ENCODE measurements at places on chromosomes 3 and 15.

- no peak for DNase-seq
Measured at GRCh38 chr3:151327571-151328198, 1.7 kb downstream of the P2RY13 start.

- no peak for DNase-seq
Measured at GRCh38 chr15:61266921-61267320, 37.8 kb upstream of the RORA start.

DNA sequence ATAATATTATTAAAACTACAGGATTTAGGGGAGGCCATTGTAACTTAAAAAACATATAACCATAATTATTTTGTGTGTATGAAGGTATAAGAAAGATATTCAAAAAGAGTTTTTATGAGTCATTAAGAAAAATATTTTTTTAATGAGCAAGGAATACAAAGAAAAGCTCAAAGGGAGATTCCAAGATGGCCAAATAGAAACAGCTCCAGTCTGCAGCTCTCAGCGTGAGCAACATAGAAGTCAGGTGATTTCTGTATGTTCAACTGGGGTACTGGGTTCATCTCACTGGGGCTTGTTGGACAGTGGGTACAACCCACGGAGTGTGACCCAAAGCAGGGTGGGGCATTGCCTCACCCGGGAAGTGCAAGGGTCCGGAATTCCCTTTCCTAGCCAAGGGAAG lies 336.1 kb downstream of the TBL1XR1 start:
- DNase-seq: no peak

GRCh38 chr3:43389388-43390254 lies 103.3 kb downstream of the SNRK start:
- DNase-seq: peak; percentile 56

DNA sequence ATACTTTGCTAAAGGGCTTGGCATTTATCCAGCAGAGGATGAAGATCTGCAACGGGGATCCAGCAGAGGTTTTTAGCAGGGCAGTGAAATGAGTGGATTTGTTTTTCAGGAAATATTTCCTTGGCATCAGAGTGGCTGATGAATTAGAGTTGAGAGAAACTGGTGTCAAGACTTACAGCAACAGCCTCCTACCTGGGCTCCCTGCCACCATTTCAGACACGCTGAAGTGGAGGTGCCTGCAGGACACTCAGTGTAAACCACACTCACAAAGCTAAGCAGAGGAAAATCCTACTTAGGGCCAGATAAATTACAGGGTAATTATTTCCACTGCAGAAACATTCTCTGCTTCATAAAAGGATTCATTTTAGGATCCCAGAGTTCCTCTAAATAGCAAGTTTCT lies 519.7 kb downstream of the FGF12 start:
- no peak for DNase-seq

GRCh38 chr3:43270078-43270477 lies 16.3 kb upstream of the SNRK start:
- no peak for DNase-seq

- no peak for DNase-seq
Measured at GRCh38 chr3:49482766-49483165, 12.7 kb downstream of the DAG1 start.

DNA sequence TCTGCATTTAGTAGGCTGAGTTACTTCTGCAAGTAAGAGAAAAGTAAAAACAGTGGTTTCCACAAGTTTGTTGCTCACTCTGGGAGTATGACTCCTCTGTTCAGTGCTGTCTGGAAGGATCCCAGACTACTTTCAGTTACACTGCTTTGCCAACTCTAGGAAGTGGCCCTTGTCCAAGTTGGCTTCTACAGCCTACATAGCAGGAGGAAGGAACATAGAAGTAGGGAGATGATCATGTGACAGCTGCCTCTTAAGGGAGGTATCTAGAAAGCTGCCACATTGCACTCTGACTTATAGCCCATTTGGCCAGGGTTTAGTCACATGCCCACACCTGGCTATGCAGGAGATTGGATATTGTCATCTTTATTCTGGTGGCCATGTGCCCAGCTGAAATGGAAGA lies 298.1 kb downstream of the NSUN3 start:
- DNase-seq: no peak

- no peak for DNase-seq
Measured at GRCh38 chr3:90092994-90093393, 985.6 kb downstream of the EPHA3 start.

- DNase-seq: no peak
Measured at GRCh38 chr3:161423911-161424522, 52.7 kb upstream of the SPTSSB start.

DNA sequence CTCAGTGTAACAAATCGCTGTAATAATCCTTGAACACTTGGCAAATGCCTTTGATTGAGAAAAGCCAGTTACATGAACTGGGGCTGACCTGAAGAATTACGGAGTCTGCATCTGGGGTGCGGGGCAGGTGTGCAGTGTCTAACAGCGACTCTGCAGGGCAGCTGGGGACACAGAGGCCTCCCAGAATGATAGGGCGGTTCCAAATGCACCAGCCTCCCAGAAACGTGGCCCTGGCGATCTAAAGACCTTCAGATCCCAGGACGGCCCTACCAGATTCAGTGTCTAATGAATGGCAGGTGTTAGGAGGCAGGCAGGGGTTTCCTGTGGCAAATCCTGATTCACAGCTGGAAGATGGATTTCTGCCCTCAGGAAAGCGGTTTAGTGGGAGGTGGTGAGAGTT lies 100.5 kb upstream of the RGMA start:
- DNase-seq: no peak

GRCh38 chr15:79400650-79401049 lies 31.5 kb upstream of the MINAR1 start:
- no peak for DNase-seq

GRCh38 chr3:120495809-120496208 lies 45.0 kb upstream of the FSTL1 start:
- no peak for DNase-seq

DNA sequence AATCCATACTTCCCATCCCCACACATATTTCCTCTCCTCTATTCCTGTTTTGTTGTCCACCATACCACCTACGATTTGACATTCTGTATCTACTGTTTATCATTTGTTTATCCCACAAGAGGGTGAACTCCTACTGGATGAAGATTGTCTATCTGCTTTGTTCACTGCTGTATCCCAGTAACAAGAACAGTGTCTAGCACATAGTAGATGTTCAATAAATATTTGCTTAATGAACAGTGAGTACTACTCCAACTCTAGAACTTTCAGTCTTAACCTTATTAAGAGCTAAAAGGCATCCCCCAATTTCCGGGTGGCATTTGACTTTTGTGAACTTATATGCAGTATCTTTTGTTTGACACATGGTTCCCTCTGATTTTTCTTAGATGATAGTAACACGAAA lies 1.3 kb downstream of the PYGO1 start:
- DNase-seq: no peak

- DNase-seq: peak; percentile 41
Measured at GRCh38 chr15:64651601-64652191, 123.7 kb downstream of the RBPMS2 start.

- DNase-seq: no peak
Measured at GRCh38 chr3:3015185-3016089, 94.7 kb downstream of the IL5RA start.

DNA sequence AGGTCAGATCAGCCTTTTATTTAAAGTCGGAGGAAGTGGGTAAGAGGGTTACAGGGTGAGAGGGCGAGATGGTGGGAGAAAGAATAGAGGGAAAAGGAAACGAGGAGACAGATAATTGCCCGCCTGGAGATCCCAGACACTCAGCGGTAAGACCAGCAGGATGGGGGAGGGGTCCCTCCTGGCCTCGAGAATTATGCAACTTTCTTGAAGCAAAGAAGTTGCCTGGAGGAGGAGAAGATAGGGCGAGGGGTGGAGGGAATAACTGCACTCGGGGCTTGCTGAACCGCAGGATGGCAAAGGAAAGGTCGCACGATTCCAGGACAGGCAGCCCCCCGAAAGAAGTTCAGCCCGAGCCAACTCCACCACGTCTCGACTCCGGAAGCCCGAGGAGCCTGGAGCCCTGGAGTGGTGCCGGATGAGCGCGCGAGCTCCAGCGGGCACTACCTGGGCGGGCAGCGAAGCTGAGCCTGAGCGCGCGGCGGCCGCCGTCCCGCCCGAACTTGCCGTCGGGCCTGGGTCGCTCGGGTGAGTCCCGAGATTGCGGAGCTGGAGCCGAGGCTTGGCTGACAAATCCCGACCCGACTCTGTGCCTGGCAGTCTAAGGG lies 402 bp downstream of the WWTR1 start:
- no peak for DNase-seq

DNA sequence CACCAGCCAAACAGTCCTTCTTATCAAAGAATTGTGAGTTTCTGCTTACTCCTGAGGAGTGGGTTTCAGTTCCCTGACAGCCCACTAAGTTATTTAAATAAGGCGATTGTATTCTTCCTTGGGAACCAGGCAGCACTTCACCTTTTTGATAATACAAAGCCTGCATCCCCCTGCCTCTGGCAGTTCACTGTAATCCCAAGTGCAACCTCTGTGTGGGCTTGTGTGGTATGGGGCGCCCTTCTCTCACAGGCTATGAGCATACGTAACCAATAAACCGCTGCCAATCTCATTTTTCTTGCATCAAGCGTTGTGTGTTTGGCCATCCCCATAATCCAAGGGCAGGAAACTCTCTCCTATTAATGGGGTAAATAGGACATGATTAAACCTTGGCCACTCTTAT lies 1025.6 kb downstream of the NSUN3 start:
- no peak for DNase-seq

GRCh38 chr3:16559653-16560365 lies 45.4 kb downstream of the DAZL start:
- no peak for DNase-seq

- DNase-seq: no peak
Measured at GRCh38 chr15:26848498-26848897, 18.4 kb upstream of the GABRA5 start.

- DNase-seq: no peak
Measured at GRCh38 chr15:67132276-67132675, 66.9 kb downstream of the SMAD3 start.

DNA sequence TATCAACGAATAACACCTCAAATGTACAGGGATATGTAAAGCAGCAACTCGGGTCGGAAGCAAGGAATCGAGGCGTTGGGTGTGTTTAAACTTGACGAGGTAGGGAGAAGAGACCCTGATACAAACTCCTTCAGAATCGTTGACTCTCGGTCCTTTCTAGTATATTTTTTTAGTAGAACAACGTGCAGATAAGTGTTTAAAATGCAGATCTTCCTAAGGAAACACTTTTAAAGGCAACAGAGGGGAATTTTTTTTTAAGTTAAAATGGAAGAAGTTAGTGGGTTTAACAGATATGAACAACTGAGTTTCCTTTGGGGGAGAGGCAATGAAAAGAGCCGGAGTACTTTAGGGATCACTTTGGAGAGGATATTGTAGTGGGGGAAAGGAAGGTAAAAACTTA lies 1.1 kb upstream of the KPNA4 start:
- DNase-seq: no peak

- DNase-seq: no peak
Measured at GRCh38 chr3:194397757-194398312, 1.2 kb downstream of the GP5 start.

DNA sequence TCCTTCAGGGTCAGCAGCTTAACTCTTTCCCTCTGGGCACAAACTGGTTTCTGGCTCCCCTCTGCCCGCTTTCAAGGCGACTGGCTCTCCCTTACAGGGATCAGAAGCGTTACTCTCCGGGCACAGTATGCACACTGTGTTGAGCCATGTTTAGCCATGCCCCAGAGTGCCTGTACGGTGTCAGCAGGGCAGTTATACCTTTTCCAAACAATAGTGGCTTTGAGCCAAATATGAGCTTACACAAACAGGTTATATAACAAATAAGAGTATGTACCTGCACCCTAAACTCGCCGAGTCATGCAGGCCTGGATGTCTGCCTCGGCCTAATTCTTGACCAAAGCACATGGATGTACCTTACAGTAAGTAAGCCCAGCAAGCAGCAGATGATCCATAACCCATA lies 175.6 kb upstream of the ANKRD28 start:
- no peak for DNase-seq

GRCh38 chr3:30170681-30171438 lies 435.5 kb upstream of the TGFBR2 start:
- no peak for DNase-seq

DNA sequence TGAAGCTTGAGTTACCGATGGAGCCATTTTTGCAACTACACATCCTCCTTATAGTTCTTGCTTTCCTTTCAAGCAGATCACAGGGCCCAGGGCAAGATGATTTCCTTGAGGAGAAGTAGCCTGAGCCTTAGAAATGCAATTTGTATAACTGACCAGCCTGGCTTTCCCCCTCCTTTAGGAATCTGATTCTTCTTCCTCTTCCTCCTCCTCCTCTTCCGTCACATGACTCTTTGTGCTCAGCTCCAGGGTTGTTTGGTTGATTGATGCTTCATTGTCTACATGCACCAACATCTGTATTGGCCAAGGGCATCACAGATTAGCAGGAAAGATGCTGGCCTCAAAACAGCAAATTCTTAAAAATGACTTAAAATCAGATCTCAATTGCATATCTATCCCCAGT lies 3.3 kb downstream of the SNAPC5 start:
- no peak for DNase-seq

GRCh38 chr3:26291840-26292239 lies 330.7 kb upstream of the LRRC3B start:
- no peak for DNase-seq

DNA sequence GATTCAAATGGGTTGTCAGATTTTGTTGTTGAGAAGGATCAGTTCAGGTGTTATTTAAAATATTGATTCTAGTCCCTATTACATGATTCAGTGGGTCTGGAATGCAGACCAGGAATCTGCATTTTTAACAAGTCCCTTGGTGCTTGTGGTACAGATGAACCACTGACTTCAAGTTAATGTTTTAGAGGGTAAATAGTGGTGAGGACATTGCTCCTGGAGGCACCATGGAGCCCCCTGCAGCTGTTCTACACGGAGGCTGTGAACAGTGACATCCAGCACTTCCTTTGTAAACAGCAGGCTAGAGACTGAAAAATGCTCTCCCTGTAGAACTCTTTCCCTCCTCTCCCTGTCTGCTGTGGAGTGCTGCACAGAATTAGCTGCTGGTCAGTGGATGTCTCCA lies 4.8 kb upstream of the FSIP1 start:
- no peak for DNase-seq

GRCh38 chr3:50068134-50068533 lies 20.6 kb upstream of the RBM5 start:
- DNase-seq: no peak

GRCh38 chr3:56878074-56878473 lies 76.3 kb upstream of the ARHGEF3 start:
- peak; percentile 61 for DNase-seq

DNA sequence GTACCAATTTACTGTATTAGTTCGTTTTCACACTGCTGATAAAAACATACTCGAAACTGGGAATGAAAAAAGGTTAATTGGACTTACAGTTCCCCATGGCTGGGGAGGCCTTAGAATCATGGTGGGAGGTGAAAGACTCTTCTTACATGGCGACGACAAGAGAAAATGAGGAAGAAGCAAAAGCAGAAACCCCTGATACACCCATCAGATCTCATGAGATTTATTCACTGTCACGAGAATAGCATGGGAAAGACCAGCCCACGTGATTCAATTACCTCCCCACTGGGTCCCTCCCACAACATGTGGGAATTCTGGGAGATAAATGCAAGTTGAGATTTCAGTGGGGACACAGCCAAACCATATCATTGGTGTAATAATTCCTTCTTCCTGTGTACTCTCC lies 69.6 kb downstream of the C3orf20 start:
- no peak for DNase-seq
